Type B pancreatic cell (in vitro differentiated cells): ENCODE measurements at places on chromosomes 13 and 19. TPM values are rescaled to one million over a fixed set of nuclear protein-coding genes. Genes with fewer than 3 reads are reported as not detected.
A peak's percentile ranks its signal among the peaks of the same experiment; 100 is the strongest.

The KCNC3 gene
- 9.5 and 11.2 TPM in 2 replicates for total RNA-seq

The ERF gene
- total RNA-seq, result 54.9 and 78.9 TPM in 2 replicates

The NDFIP2 gene
- 41.7 and 97.5 TPM in 2 replicates for total RNA-seq

The FAAP24 gene
- total RNA-seq, result 4.3 and 4.5 TPM in 2 replicates

The TNFSF13B gene
- total RNA-seq, result 0.45 and 1.8 TPM in 2 replicates

The ZNF837 gene
- 2.8 and 3.8 TPM in 2 replicates for total RNA-seq

DNA sequence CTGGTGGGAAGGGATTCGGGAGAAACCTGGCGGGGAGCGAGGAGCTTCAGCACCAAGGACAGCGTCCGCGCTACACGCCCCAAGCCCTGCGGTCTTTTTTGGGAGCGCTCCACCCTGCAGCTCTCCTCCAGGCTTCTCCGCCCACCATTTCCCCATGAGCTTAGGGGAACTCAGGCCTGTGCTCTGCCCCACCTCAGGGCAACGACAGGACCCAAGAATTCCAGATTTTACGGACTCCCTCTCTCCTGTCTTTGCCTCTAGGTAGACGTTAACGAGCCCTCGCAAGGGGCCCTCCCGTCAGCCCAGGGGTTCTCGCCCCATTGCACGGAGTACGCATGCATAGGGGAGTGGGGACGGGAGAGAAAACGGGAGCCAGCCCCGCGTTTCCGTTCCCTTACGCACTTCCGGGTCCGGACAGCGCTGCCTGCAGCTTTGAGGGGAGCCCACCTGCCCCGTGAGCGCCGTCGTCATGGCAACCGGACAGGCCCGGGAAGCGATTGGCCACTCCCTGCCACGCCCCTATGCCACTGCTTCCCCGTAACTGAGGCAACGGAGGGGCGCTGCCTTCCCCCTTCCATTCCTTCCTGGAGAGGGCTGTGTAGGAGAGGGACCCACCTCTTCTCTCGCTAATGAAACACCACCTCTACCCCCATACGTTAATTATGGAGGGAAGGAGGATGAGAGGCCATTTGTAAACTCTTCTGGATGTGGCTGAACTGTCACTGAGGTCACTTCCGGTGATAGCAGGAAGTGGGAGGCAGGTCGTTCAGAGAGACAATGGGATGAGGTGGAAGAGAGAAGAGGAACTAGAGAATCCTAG, 20.8 kb downstream of the NOVA2 start:
- peak overlapping the region; percentile 81 for H3K27ac ChIP-seq
- DNase-seq, result no peak
- H3K27me3 ChIP-seq, result peaks cover 29% of the 10 kb centered on the region
- peak overlapping the region; percentile 89 for H3K4me3 ChIP-seq
- H3K4me1 ChIP-seq, result no peaks in the 10 kb centered on the region
- no peaks in the 10 kb centered on the region for H3K36me3 ChIP-seq

- no peak for DNase-seq
- H3K27me3 ChIP-seq, result no peaks in the 10 kb centered on the region
- H3K27ac ChIP-seq, result no peak overlapping the region
- H3K36me3 ChIP-seq, result no peaks in the 10 kb centered on the region
- H3K4me3 ChIP-seq, result no peak overlapping the region
- no peaks in the 10 kb centered on the region for H3K4me1 ChIP-seq
Observed at GRCh38 chr13:59038824-59039223, 1124.9 kb downstream of the DIAPH3 start.

DNA sequence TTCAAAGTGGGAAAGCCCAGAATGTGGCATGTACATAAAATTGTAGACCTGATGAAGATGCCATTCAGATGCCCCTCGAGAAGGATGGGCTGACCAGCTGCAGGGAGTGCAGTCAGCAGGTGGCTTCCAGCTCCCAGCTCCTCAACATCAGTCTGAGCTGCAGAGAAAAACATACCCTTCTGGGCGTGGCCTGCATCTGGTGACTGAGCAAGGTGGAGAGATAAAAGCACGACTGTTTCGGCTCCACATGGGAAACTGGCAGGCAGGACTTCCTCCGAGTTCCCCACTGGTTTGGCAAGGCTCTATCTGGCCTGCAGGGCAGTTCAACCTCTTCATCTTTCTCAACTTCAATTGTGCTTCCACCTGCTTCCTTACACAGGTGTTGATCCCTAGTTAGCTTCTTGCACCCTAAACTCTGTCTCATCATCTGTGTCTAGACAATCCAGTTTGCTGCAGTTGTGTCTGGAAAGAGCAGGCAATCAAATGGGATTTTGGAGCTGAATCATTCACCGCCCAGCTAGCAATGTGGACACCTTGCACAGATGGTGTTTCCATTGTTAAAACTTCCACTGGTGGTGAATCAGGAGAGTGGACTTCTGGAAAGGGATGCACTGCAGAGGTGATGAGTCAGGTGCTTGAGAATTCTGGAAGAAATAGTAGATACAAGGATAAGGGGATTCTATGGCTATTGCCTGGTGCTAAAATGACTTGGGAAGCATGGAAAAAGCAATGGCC, 56.8 kb downstream of the POLR1D start:
- H3K36me3 ChIP-seq, result no peaks in the 10 kb centered on the region
- H3K4me3 ChIP-seq, result no peak overlapping the region
- no peak for DNase-seq

DNA sequence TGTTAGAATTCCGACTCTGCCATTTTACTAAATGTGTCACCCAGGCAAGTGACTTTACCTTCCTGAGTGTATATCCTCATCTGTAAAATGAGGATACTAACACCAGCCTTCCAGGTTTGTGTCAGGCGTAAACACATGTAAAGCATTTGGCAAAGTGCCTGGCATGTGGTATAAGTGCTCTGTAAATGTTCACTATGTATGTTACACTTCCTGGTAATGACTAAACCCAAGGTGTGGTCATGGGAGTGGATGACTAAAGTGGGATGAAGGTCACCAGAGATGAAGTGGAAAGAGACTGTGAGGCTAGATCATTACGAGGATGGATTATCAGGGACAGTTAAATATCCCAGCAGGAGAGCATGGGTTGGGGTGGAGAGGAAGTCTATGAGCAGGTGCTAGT, 25.6 kb downstream of the DEDD2 start:
- peaks cover 3% of the 10 kb centered on the region for H3K4me1 ChIP-seq
- H3K27me3 ChIP-seq, result peaks cover 45% of the 10 kb centered on the region
- DNase-seq, result no peak
- H3K27ac ChIP-seq, result peak overlapping the region; percentile 89
- peaks cover 4% of the 10 kb centered on the region for H3K36me3 ChIP-seq
- peak overlapping the region; percentile 9 for H3K4me3 ChIP-seq

DNA sequence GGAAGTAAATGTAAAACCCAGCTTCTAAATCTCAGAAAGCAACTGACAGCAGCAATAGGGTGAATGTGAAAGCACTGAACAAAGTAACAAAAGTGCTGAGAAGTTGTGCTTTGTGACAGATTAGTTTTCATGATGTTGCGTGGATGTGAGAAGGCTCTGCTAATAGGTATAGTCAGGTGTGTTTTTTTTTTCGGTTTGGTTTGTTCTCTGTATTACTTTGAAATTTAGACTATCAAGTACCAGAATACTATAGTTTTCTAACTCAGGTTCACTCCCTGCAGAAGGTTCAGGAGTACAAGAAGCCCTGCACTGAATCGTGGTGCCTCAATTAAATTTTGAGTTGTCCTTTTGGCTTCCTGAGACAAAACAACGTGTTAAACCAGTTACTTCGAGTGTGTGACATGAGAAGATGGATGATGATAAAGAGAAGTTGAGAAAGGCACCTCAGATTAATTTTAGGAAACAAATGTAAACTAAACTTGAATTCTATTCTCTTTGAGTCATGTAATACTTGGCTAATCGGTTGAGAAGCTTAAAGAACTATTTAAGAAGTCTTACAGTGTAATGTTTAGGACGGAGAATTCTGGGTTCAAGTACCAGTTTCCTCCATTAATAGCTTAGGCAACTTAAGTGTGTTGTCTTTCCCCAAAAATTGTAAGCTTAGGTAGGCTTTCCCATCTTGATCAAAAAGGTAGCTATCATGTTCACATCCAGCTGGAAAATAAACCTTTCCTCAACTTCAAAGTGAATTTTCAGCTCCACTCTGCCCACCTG, 10.3 kb downstream of the MIR17HG start:
- H3K36me3 ChIP-seq, result peaks cover 39% of the 10 kb centered on the region
- H3K4me1 ChIP-seq, result peaks cover 39% of the 10 kb centered on the region
- peak overlapping the region; percentile 16 for H3K27ac ChIP-seq
- DNase-seq, result no peak

- H3K4me1 ChIP-seq, result no peaks in the 10 kb centered on the region
- H3K27ac ChIP-seq, result no peak overlapping the region
- H3K4me3 ChIP-seq, result no peak overlapping the region
- H3K27me3 ChIP-seq, result peaks cover 3% of the 10 kb centered on the region
- DNase-seq, result no peak
Observed at GRCh38 chr19:6838062-6838655, 49.2 kb upstream of the ADGRE1 start.

GRCh38 chr13:24355103-24355502, 45.7 kb downstream of the C1QTNF9 start:
- no peak for DNase-seq
- H3K27ac ChIP-seq, result no peak overlapping the region
- no peaks in the 10 kb centered on the region for H3K4me1 ChIP-seq

GRCh38 chr13:39942552-39943273, 287.3 kb downstream of the COG6 start:
- no peak overlapping the region for H3K27ac ChIP-seq
- H3K4me1 ChIP-seq, result no peaks in the 10 kb centered on the region
- H3K4me3 ChIP-seq, result no peak overlapping the region
- peaks cover 13% of the 10 kb centered on the region for H3K27me3 ChIP-seq
- no peak for DNase-seq

DNA sequence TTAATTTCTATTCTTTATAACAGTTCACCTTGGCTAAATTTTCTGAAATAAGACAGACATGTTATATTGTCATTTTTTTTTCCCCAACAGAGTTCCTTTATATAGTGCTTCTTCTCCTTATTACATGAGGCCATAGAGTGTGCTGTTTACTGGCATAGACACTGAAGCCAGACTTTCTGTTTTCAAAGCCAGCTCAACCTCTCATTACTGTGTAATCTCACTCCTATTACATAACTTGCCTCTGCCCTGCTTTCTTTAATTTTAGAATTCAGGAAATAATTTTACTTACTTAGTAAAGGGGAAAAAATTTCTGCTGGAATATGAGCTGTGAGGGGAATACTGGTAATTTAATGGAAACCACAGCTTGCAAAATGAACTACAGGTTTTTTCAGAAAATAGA, 1380.4 kb downstream of the SLITRK1 start:
- no peak overlapping the region for H3K4me3 ChIP-seq
- no peaks in the 10 kb centered on the region for H3K27me3 ChIP-seq
- H3K36me3 ChIP-seq, result no peaks in the 10 kb centered on the region
- no peaks in the 10 kb centered on the region for H3K4me1 ChIP-seq

DNA sequence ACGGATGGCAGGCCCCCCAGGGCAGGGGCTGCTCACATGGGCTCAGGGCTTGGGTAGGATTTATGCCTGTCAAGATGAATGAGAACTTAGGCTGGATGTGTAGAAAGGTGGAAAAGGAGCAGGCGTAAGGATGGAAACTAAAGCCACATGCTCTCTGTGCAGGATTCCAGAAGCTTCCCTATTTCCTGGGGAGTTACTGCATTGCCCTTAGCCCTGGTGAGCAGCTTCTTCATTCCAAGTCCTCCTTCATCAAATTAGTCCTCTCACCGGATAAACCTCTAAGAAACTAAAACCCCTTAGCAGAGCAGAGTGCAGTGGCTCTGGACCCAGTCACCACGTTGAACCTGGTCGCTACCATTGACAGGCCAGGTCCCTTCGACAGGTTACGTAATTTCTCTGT, 7.4 kb downstream of the ATP12A start:
- no peaks in the 10 kb centered on the region for H3K36me3 ChIP-seq
- no peak for DNase-seq
- no peak overlapping the region for H3K27ac ChIP-seq
- H3K4me3 ChIP-seq, result no peak overlapping the region

DNA sequence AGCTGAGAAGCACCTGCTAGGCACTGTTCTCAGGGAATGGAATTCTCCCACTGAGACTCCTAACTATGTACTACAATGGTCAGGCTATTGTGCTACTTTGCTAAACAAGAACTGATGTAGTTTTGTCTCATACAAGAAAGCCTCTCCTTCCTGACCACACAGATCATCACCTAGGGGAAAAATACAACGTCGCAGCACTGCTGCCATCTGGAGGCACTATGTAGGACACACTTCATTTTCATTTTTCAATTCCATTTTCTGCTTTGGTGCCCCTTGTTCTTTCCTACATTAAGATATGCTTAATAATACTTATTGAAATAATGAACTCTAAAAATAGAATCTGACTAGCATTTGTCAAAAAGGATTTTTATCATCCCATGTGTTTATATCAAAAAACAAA, 21.1 kb downstream of the PROSER1 start:
- no peak for DNase-seq
- H3K4me1 ChIP-seq, result no peaks in the 10 kb centered on the region
- no peak overlapping the region for H3K27ac ChIP-seq

DNA sequence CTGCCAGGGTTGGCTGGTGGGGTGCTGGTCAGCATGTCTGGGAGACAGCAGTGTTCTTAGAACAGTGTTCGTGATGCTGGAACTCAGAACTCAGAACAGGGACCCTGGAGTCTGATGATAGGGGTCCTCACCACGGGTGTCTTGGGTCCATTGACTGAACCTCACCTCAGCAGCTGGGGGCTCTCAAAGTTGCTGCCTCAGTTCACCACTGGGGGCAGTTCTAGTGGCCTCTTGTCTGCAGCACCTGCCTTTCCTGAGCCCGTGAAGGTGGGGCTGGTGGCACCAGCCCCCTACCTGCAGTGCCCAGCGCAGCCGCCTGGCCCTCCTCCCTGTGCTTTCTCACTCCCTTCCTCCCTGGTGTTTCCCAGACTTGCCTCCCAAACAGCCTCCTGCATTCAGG, 28.5 kb downstream of the SAFB start:
- no peak overlapping the region for H3K27ac ChIP-seq
- H3K27me3 ChIP-seq, result no peaks in the 10 kb centered on the region
- H3K4me3 ChIP-seq, result no peak overlapping the region
- DNase-seq, result no peak
- H3K36me3 ChIP-seq, result peaks cover 43% of the 10 kb centered on the region

GRCh38 chr13:109288151-109288709, 498.2 kb downstream of the IRS2 start:
- no peaks in the 10 kb centered on the region for H3K36me3 ChIP-seq
- H3K4me1 ChIP-seq, result no peaks in the 10 kb centered on the region
- no peak overlapping the region for H3K4me3 ChIP-seq
- no peak for DNase-seq
- H3K27ac ChIP-seq, result no peak overlapping the region

DNA sequence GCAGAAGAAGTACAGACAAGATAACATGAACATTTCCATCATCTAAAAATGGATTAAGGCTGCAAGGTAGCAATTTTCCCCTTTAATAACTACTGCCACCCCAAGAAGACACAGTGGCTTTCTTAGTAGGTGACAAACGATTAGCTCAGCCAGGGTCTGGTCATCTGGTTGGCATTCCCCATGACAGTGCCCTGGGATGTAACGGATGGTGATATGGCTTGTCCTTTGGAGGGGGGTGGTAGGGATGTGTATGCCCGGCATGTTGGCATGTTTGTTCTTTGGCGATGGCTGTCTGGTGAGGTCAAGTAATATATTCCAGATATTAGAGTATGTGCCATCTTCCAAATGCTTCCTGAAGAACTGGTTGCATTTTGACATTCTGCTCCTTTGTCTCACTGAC, 135.6 kb upstream of the ZNF536 start:
- H3K27ac ChIP-seq, result no peak overlapping the region
- H3K27me3 ChIP-seq, result peaks cover 84% of the 10 kb centered on the region
- H3K4me1 ChIP-seq, result peaks cover 6% of the 10 kb centered on the region
- no peak for DNase-seq
- no peak overlapping the region for H3K4me3 ChIP-seq
- H3K36me3 ChIP-seq, result peaks cover 4% of the 10 kb centered on the region
